ENCODE measurements at places on chromosomes 12 and 14.

DNA sequence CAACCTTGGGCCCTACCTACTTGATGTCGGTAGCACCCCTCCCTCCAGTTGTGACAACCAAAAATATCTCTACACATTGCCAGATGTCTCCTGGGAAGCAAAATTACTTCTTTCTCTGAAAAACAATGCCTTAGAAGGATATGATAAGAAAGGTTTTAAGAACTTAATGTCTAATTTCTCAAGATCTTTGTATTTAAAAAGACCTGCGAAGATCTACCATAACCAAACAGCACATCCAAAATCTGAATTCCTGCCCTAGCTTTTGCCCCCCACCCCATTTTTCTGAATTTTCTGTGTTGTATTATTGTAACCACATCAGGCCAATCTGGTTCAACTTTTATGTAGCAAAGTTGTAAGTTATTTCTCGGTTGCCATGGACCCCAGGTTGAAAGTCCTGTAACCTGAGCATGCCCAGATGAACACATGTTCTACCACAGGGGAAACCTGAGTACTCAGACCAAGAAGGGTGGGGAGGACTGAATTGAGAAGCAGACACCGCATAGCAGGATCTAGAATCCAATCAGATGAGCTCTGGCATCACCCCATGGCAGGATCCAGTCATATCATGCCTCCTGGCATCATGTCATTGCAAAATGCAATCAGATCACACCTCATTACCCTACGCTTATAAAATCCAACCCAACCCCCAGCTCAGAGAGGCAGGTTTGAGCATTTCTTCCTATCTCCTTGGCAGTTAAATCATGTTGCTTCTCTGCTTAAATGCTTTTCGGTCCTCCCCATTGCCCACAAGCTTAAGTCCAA, 8.7 kb downstream of the TMEM253 start:
- peak; percentile 63 for DNase-seq

DNA sequence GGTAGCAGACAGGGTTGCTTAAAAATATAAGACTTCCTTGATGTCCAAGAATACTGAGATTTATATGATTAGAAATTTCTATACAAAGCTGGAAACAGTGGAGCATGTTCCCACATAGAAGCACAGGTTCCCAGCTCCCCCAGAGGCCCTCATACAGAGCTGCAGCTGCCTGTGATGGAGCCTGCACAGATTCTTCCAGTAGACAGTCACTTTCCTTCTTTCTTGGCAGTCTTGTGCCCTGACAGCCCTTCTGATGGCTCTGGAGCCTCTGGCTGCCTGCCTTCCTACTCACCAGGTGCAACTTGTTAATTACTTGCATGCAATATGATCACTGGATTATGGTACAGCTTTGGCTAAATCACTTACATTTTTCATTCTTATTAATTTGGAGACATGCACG, 44.4 kb downstream of the BICD1 start:
- DNase-seq = no peak

GRCh38 chr14:51448831-51449670, 202.7 kb upstream of the FRMD6 start:
- no peak for DNase-seq

DNA sequence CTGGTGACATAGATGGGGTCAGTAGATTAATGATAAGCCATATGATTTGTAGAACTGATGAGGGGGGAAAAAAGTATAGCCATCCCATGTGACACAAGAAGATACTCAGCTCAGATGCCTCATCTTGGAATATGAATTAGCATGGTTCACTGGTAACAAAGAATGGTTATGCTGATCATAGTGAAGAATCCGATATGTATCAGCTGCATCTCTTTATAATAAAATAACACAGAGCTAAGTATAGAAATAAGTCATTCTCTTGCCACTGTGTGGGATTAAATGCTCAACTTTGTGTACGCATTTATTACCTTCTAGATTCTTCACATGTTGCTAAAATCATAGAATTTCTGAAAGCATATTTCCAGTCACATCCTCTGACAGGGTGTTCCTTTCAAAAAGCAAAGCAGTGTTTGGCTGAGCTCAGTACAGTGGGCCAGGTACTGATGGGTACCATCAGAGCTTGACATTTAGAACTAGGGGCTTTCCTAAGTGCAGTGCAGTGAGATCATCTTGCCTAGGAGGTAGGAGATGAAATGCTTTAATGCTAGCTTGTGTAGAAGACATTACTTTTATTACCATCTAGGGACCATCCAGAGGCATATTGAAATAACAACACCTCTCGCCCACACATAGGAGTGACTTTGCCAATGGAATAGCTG, 256.2 kb downstream of the TMEM117 start:
- no peak for DNase-seq

DNA sequence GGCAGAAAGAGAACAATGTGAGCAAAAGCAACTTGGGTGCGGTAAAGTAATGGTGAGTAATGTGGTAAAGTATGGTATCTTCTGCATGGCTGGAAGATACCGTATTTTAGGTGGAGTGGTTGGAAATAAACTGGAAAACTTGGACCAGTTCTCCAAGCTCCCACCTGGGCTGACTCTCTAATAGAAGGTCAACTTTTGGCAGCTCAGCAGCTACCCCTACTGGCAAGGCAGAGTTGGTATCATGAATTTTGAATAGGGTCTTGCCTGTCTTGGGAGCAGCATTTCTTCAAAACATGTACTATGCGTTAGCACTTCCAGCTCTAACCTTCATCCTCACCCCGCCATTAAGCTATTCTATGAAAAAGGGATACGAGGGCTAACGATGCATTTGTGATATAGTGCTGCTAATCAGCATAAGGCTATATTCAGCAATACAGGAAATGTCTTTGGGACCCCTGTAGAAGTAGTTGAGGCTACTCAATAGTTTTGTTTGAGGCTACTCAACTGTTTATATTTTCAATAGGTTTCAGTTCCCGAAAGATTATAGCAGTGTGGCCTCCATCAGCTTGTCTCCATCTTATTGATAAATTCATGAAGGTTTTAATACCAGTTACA, 276.3 kb upstream of the FAR2 start:
- peak; percentile 32 for DNase-seq

DNA sequence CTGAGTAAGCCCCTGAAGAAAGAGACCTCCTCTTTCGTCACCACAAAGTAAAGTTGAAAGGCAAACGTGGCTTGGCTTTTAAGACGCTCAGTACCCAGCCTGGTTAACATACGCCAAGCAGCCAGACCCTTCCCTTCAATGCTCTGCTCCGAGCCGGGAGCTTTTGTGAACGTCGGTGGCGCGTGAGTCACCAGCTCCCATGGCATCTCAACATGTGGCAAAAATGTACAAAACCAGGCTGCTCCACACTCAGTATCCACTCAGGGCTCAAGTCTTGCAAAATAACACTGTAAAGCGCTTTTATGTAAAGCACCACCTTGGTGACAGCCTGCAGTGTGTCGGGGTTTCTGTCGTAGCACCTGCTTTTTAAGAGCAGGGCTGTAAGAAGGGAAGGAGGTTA, 89.0 kb downstream of the SETD3 start:
- DNase-seq = no peak

DNA sequence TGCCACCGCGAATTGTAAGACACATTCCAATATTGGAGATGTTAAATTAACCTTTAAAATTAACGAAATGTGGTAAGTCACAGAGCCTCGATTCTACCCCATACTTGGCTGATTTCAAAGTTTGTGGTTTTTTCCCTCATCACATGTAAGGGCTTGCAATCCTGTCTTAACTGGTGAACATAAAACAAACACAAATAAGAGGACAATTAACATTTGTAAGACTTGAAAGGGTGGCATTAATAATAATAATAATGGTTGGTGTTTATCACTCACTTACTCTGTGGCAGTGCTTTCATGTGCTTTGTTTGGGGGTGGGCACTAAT, 26.6 kb downstream of the PPFIBP1 start:
- no peak for DNase-seq

DNA sequence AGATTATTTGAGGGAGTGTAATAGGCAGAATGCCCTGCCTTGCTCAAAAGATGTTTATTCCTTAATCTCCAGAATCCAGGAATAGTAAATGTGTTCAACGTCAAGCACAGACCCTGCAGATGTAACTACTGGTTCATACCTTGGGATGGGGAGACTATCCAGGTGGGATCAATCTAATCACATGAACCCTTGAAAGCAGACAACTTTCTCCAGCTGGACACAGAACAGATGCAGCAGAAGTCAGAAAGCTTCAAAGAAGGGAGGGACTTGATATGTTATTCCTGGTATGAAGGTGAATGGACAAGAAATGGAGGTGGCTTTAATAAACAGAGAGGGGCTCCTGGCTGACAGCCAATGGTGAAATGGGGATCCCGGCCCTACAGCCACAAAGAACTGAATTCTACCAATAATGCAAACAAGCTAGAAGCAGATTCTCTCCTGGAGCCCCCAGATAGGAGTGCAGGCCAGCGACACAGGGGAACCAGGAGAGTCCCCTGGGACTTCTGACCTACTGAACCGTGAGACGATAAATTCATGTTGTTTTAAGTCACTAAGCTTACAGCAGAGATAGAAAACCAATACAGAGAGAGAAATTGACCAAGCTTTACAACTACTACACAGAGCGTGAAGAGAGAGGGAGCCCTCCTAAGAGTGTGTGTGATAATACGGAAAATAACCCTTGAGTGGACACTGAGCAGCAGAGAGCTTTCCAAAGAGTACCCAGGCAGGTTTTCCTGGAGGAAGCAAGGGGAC, 133.5 kb upstream of the TMEM132C start:
- DNase-seq = no peak

DNA sequence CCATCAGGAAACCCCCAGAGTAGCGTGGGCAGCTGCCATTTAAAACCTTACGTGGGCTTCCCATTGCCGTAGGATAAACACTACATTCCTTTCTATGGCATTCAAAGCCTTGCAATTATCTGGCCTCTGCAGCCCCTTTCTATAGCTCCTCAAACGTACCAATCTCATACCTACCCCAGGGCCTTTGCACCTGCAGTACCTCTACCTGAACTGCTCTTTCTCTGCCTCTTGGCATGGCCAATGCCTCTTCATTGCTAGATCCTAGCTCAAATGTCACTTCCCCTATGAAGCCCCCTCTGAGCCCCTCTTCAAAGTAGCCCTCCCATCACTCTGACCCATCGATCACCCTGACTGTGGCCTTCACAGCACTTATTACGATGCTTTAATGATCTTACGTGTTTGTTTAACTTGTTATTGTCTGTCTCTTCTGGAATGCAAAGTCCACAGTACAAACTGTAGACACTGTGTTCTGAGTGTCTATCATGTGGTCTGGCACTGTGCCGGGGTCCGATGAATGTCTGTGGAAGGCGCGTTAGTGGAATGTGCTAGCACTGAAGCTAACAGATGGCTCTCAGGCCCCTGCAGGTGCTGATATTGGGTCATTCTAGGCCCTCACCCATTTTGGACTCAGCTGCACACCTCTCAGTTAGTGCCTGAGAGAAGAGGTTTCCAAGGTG, 157.3 kb upstream of the NOS1 start:
- DNase-seq = no peak

- DNase-seq = no peak
Observed at GRCh38 chr14:57897144-57897748, 31.4 kb upstream of the SLC35F4 start.

- no peak for DNase-seq
Observed at GRCh38 chr14:76306131-76306530, 69.8 kb upstream of the ESRRB start.

- no peak for DNase-seq
Observed at GRCh38 chr12:32264961-32265360, 134.4 kb upstream of the FGD4 start.

- no peak for DNase-seq
Observed at GRCh38 chr12:29702972-29703371, 80.8 kb downstream of the TMTC1 start.

GRCh38 chr12:60263836-60264493, 668.1 kb downstream of the SLC16A7 start:
- no peak for DNase-seq

- DNase-seq = no peak
Observed at GRCh38 chr14:31307198-31307597, 99.6 kb upstream of the HECTD1 start.

GRCh38 chr12:87039536-87039935, 783.3 kb upstream of the MGAT4C start:
- DNase-seq = no peak

- DNase-seq = no peak
Observed at GRCh38 chr12:116598311-116599284, 39.4 kb downstream of the MAP1LC3B2 start.

DNA sequence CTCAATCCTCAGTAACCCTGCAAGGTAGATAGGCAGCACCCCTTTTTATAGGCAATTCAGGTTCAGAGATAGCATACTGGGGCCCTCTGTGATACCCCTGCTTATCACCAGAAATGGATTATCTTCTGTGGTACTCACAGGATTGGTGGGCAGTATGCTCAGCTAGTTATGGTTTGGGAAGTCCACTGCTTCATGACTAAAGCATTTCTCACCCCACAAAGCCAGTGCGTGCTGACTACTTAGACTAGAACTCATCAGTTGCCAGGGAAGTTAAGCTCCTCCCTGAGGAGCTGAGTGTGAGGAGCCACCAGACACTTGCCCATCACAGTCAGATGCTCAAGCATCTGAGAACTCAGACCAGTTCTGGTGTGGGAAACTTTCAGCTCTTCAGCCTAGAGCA, 76.3 kb downstream of the SCAF11 start:
- DNase-seq = no peak

- no peak for DNase-seq
Observed at GRCh38 chr12:50123203-50123602, 11.2 kb downstream of the COX14 start.

GRCh38 chr12:54294152-54294952, 6.5 kb downstream of the NFE2 start:
- DNase-seq = peak; percentile 75

GRCh38 chr12:90543374-90543773, 411.6 kb downstream of the CCER1 start:
- DNase-seq = no peak

DNA sequence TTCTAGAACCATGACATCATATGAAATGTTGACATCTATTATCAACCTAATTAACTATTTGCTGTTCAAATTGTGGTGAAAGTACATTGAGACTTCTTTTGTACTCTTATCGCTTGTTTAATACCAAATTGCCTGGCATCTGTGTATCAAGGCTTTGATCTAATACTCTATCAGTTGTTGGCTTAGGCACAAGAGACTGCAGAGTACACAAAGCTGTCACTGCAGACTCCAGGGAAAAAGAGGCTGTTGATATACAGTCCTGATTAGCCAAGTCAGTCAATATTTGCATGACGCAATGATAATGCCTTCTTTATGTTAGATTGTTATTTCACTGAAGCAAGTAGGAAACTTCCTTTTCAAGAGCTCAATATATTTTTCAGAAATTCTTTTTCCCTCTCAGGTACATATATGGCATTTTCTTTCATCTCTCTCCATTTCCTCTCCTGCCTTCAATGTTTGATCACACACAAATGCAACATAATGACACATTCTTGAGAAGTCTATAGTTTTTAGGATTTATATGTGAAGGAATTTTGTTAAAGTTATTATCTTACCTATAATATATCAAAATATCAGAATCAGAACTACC, 32.3 kb upstream of the PTCSC3 start:
- no peak for DNase-seq

- no peak for DNase-seq
Observed at GRCh38 chr12:42128327-42128726, 16.3 kb downstream of the GXYLT1 start.

DNA sequence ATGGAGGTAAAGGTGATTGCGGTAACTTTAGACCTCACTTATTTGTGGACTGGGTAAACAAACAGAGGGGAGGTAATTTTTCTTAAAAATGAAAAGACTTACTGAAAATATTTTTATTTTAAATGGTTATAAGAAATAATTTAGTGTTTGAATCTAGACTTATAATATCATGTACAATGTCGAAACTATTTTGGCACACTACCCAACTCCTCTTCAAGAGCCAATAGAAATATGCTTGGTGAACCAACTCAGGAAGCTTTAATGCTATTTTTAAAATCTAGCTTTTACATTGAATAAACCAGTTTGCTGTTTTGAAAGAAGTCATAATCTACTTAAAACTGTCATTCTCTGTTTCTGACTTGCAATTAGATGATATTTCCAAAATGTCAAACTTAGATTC, 175.8 kb upstream of the NPAS3 start:
- no peak for DNase-seq

Measured in activated CD4-positive, alpha-beta T cell treated with anti-CD3 and anti-CD28 coated beads for 48 hours (primary cell).